ENCODE measurements at places on chromosomes 12 and 14.

DNA sequence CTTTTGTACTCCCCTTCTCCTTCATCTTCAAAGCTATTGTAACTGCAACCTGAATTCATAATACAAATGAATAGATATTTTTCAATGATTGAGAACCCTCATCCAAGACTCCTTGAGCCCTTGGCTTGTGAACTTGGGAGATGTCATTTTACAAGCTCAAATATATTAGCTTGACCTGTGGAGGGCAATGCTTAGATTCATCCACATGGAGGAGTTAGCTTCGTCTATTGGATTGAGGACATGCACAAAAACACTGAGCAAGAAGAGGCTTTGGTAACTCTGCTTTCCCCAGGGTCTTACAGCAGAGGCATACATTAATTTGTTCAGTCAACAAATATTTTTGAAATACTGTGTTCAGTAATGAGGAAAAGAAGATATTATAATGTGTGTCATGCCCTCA lies 101.1 kb downstream of the OTOGL start:
- DNase-seq = no peak

- DNase-seq = no peak
These were observed 38.1 kb downstream of the EML1 start for GRCh38 chr14:99831303-99831702.

DNA sequence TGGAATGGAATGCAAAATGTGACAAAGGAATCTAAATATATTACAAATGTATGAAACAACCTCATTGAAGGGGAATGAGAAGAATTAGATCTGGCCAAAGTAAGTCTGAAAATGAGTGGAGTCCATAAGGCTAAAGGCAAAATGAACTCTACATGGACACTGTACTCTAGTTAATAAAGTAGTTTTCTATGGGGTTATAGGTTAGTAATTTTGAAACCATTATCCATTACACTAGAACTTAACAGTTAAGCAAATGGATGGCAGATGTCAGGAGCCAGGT lies 222.1 kb downstream of the NUAK1 start:
- no peak for DNase-seq

DNA sequence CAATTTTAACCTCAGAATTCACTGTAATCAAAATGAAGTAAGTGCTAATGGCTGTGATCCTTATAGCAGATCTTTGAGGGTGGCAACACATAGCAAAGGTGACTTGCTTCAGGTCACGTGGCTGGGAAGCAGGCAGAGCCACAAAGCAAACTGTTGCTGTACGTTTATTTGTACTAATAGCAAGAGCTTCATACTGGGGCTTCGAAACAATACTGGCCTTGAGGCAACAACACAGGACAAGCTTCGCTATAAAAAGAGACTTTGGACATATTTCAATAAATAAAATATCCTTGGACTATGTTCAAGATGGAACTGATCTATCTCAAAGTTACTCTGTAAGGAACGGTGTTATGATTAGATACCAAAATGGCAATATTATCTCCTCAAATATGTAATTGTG lies 44.6 kb downstream of the MSRB3 start:
- DNase-seq = no peak

DNA sequence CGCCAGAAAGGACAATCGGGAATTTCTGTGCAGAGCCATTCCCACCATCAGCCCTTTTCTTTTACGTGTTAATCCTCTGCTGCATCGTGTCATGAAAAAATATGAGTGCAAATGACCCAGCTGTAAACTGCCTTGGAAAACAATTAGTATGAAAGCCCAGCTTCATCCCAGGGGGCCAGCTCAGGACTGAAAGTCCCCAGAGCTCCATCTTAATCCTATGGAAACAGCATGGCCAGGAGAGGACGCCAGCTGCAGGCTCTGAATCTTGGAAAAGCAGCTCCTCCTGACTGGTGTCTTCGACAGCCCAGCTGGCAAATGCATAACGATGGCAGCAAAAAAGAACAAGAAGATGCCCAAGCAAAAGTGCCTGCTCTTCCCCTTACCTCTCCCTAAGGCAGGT lies 191.5 kb downstream of the NTF3 start:
- DNase-seq = no peak

GRCh38 chr12:101322480-101322879 lies 42.6 kb downstream of the UTP20 start:
- DNase-seq = no peak

- DNase-seq = no peak
These were observed 35.2 kb upstream of the PCNX1 start for GRCh38 chr14:70871863-70872677.

DNA sequence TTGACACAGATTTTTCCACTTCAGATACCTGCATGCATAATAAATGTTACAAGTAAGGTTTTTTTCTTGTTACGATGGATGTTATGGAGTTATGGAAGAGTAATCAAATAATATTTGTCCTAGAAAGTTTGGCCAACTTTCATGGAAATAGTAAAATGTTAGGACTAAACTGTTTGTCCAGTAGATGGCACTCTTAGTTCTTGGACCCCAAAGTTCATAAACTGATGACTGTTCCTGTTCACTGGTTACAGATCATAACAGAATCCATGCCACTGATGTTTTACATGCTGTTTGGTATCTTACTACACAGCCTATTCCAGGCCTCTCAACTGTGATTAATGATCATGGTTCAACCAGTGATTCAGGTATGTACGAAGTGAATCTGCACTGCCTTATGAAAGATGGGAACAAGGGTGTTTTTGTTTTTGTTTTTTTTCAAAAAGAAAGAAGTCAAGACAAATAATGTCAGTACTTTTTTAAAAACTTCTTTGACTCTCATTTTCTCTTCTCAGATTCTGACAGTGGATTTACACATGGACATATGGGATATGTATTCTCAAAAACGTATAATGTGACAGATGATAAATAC lies 48.8 kb upstream of the SLCO1C1 start:
- no peak for DNase-seq

GRCh38 chr14:60856111-60856510 lies 121.5 kb downstream of the MNAT1 start:
- no peak for DNase-seq

DNA sequence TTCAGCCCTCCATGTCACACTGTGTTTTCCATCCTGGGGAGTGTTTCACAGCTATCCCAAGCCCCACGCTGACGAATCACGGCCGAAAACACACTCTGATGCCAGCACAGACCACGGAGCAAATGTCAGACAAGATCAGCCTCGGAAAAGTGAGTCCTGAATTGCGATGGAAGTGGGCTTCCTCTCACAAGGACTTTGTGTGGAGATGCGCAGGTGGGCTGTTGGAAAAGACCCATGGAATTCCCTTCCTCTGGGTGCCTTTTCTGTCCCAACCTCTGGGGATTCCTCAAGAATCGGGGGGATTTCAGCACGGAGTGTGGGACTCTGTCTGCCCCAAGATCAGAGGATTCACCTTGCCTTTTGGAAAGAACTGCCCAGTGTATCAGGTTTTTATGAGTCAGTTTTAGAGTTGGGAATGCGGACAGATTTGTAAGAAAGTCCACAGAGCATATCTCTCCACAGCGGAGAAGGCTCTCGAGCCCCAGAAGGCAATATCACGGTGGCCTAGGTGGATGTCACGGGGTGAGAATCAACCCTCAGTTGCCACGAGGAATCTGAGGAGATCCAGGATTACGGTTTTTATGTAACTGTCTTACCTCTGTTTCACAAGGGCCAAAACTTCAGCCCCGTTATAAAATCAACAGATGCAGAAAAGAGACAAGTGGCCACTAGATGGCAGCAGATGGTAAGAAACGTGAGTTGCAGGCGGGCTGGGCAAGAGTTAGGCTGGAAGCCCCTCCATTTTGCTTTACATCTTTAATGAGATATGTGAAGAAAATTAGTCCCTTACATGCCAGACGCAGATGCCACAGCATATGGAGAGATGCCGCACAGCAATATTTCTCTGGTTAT lies 201.9 kb downstream of the DAD1 start:
- peak; percentile 87 for DNase-seq

DNA sequence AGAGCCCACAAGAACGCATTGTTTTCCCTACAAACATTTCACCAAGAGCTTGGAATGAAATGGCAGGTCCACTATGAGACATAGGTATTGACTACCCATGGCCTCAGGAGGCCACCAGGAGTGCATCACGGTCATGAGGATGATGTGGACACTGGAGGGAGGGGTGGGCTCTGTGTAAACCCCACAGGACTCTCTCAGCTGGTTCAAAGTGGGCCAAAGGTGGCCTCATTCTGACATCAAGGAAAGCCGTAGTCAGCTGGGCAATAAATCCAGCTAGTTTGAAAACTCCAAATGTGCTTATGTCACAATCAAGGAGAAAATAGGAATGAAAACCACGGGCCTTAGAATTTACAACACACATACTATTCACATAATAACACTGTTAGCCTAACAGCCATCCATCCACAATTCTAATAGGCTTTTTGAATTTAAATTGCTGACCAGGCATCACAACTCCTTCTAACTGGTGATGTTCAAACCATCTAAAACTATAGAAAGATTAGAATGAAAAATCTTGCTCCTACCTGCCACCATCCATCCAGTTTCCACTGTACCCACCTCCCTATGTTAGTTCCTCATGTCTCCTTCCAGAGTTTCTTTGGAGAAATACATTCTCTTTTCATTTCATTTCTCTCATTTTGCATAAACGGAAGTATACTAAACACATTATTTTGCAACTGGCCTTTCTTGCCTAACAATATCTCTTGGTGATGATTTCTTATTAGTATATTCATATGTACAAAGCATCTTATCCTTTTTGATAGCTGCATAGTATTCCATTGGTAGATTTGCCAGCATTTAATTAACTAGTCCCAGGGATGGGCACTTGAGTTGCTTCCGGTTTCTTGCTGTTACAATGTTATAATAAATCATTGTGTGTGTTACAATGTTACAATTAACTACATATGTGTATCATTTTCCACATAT lies 21.5 kb downstream of the CMKLR1 start:
- no peak for DNase-seq

DNA sequence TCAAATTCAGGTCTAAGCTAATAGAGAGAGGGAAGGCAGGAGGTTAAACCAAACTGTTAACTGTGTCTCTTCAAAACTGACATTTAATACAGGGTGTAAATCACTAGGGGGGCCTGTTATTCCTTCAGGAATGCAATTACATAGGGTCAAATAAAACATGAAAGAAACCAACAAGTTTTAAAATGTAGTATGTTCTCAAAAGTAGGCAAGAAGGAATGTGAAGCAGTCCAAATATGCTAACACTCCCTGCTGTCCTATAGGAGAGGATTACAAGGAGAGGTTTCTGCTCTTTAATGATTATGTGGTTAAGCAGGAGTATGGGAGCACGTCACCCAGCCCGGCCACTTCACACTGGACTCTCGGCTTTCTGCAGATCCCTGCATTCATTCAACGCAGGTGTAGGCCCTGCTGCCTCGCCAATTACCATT lies 42.5 kb upstream of the BMP4 start:
- no peak for DNase-seq

- DNase-seq = no peak
These were observed 2.3 kb upstream of the KRT5 start for GRCh38 chr12:52522346-52523011.

DNA sequence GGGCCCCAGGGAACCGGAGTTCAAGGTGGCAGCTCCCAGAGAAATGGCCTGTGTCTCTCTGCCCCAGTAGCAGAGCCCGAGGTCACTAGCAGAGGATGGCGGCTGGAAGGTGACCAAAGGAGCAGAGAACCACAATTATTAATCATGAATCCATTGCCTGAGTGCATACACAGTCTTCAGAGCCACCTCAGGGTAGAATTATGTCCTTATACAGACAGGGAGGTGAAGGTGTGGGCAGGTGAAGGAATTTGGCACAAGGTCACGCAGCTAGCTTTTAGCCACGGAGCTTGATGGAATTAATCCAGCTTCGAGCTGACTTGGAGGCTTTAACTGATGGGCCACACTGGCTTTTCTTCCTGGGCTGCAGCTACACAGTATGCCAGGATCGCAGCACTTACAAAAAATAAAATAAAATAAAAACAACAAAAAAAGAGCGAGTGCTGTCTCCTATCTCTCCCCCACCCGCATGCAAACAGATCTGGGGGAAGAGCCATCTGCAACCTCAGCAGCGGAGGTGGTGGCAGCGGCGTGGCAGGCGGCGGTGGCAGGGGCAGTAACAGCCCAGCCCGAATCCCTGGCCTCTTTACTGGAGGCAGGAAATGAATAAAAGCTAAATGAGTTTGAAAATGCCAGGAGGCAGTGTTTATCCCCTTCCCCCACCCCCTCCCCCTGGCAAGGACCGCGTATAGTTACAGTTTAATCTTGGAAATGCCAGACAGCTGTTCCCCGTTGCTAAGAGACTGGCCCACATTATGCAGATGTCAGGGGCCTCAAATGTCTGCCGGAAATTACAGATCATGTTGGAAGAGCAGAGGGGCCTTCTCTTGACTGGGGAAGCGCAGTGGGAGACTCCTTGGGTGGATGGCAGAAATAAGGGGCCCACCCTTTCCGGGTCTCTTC lies 93.5 kb downstream of the LRRC74A start:
- DNase-seq = peak; percentile 97

GRCh38 chr12:69682110-69682755 lies 16.9 kb downstream of the BEST3 start:
- no peak for DNase-seq

DNA sequence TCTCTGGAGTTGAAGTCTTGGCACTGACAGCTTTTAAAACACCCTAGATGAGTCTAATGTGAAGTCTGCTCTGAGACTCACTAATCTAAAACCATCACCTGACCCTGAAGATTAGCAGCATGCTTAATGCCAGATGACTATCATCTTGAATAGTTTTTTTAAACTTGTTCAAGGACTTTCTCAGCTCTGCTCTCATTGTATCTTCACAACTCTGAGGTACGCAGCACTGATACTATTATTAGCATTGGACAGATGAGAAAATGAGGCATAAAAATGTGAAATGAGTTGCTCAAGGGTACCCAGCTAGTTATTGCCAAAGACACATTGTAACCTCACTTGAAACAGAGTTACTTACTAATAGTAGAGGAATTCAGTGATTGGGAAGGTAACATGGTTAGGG lies 4.8 kb downstream of the SLC38A1 start:
- no peak for DNase-seq

- DNase-seq = no peak
These were observed 193.6 kb upstream of the FSCB start for GRCh38 chr14:44700694-44701093.

- no peak for DNase-seq
These were observed 252.9 kb upstream of the NAV3 start for GRCh38 chr12:77577791-77578190.

GRCh38 chr14:47778631-47779030 lies 103.2 kb upstream of the MDGA2 start:
- DNase-seq = peak; percentile 15

DNA sequence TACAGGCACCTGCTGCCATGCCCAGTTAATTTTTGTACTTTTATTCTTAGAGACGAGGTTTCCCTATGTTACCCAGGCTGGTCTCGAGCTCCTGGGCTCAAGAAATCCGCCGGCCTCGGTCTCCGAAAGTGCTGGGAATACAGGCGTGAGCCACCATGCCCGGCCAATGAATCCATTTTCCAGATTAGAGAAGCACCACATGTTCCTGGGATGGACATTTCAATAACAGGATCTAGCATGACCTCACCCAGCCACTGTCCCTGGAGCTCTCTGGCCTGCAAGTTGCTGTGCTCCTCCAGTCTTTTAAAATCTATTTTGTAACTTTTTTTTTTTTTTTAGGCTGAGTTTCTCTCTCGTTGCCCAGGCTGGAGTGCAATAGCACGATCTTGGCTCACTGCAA lies 2.2 kb downstream of the GPR132 start:
- no peak for DNase-seq

GRCh38 chr12:30696486-30696885 lies 817 bp upstream of the IPO8 start:
- DNase-seq = no peak

All from DMS79 treated with DMSO at 0.1 percent for 48 hours (cell line).